ENCODE measurements at places on chromosomes 12 and 14. TPM values are rescaled to one million over a fixed set of nuclear protein-coding genes. Genes with fewer than 3 reads are reported as not detected.

DNA sequence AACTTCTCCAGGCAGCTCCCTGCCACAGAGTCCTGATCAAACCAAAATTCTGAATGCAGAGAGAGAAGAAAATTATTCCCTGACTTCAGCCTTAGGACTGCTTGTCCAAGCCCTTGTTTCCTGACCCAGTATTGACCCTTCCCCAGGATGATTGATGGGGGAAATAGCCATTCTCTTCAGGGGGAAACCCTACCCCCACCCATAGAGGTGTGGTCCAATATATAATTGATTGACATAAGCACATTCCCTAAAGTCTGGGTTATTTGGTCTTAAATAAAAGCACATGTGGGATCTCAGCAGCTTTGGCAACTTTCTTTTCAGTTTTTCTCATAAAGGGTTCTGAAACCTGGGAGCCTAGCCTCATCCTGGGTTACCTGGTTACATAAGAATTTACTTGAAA is 201.2 kb upstream of the DDHD1 start:
- peak; percentile 35 for DNase-seq

- DNase-seq, result no peak
Measured at GRCh38 chr12:8852119-8852518, 29.7 kb downstream of the A2ML1 start.

DNA sequence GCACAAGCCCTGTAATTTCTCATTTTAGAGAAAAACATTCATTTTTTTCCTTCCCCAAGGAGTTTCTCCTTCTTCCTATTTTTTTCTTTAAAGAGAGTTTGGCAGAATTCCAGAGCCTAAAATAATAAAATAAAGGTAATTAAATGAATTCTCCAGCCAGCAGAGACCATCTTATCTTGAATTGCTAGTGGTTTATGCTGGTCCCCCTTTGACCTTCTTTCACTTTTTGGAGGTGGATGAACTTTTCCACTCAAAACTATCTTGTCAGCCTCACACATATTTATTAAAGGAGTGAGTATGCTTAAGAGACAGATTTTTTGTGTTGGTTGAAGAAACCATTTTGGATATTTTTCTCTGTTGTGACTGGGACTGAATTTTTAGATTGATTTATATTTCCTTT is 47.6 kb downstream of the ADIPOR2 start:
- DNase-seq, result peak; percentile 19

DNA sequence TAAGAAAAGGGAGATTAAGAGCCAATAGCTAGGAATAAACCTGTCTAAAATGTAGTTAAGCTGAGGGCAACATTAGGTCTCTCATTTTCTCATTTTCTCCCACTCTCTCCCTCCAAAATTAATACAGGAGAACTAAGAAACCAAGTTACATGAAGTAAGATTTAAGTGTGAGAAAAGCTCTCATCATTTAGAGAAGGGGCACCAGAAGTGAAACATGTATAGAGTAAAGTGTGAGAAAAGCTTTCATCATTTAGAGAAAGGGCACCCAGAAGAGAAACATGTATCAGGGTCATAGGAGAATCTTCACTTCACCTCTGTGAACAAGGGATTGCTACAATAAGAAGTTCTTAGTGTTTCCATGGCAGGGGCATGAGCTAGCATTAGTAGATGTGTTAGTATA is 132.4 kb upstream of the CNTN1 start:
- no peak for DNase-seq

- peak; percentile 49 for DNase-seq
Measured at GRCh38 chr14:77151918-77152588, 10.5 kb upstream of the ZDHHC22 start.

DNA sequence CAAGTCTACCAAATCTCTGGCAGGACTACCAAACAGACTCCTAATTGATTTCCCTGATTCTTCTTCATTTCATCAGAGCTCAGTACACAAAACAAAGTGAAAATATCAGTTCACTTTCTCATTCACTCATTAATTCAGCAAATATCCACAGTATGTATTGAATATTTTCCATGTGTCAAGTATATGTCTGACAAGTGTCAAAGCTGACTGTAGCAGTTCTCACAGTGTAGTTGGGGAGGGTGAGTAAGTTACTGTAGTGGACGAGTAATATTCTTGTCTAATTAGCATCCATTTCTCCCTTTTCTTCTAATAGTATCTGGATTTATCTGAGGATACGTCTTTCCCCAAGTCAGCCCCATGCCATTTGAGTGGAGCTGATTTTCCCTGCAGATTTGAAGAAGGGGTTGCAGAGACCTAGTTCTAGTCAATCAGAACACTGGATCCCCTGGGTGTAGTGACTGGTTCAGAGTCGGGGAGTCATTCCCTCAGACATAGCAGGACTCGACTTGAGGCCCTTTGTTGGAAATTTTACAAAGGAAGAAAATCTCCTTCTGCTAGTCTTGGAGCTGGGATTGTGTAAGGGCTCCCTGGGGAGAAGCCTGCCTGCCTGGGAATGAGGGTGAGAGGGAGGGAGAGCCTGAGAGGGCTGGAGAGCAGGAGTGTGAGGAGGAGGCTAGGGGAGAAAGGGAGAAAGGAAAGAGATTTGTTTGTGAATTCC is 51.4 kb downstream of the GRIP1 start:
- no peak for DNase-seq

Gene CARMIL3
- total RNA-seq, result not detected

Gene ZBTB42
- total RNA-seq, result 2.5 TPM

Measured in fibroblast of the aortic adventitia (primary cell).